Stimulated activated CD8-positive, alpha-beta memory T cell treated with anti-CD3 and anti-CD28 coated beads, Interleukin-12 subunit alpha, Interleukin-12 subunit beta, amount 100 ng/mL, for 1 hour (primary cell): ENCODE measurements at places on chromosomes 1 and 21.
A peak's percentile ranks its signal among the peaks of the same experiment; 100 is the strongest.

DNA sequence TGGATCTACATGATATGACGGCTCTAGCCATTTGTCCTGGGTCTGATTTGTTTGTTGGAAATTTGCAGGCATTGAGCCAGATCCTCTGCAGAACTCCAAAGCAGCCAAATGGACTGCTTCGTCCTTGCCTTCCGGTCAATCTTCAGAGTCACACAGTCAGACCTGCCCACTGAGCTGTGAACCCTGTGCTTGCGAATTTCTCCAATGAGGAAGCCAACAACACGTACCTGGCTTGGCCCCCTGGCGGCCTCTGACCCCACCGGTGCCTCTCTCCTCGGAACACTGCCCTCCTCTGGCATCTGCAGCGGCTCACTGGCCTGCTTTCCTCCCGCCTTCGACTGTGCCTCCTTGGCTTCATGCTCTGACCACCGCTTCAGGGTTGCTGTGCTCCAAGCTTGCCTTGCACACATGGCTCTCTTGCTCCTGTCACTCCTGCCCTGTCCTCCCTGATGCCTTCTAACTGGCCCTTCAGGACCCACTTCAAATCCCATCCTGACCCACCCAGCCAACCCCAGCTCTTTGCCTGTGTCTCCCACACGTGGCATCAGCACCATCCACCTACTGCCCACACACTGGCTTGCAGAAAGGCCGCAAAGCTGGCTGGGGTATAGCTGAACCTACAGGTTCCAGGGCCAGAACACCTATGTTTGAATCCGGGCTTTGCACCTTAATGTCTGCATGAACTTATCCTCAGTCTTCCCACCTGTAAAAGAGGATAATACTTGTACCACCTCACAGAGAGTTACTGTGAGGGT is 128.2 kb downstream of the KCNN3 start:
- no peak for DNase-seq

GRCh38 chr1:19209439-19209989 is 552 bp downstream of the UBR4 start:
- DNase-seq, result peak; percentile 11

DNA sequence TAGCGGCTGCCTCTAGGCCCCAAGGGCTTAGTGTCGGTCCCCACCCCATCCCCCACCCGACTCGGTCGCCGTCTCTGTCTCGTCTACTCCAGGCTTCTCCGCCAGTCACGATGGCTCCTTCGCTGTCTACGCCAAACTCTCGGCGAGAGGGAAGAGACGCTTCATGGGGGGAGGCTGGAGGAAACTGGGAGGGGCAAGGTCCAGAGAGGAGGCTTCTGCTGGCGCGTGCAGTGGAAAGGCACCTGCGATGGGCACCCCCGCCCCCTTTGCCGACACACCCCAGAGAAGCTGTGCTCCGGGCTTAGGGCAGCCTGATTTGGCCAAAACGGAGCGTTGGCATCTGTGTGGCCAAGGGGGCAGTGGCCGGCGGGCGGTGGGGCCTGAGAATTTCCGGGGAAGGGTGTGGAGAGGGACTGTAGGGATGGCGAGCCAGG is 1.2 kb upstream of the CSMD2 start:
- no peak for DNase-seq

DNA sequence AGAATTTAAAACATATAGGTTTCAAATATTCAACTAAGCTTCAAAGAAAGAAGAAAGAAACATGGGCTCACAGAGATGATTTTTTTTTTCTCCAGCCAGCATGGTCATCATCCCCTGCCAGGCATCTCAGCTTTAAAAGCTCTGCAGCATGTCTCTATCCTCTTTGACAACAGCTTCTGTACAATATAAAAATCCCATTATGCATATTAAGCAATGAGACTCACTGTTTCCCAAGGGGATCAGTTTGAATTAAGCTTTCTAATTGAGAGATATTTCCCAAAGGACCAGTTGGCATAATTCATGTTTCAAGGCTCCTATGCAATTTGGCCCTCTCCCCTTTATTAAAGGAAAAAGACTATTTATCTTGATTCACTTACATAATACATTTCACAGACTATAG is 220.3 kb downstream of the GRIK1 start:
- no peak for DNase-seq

DNA sequence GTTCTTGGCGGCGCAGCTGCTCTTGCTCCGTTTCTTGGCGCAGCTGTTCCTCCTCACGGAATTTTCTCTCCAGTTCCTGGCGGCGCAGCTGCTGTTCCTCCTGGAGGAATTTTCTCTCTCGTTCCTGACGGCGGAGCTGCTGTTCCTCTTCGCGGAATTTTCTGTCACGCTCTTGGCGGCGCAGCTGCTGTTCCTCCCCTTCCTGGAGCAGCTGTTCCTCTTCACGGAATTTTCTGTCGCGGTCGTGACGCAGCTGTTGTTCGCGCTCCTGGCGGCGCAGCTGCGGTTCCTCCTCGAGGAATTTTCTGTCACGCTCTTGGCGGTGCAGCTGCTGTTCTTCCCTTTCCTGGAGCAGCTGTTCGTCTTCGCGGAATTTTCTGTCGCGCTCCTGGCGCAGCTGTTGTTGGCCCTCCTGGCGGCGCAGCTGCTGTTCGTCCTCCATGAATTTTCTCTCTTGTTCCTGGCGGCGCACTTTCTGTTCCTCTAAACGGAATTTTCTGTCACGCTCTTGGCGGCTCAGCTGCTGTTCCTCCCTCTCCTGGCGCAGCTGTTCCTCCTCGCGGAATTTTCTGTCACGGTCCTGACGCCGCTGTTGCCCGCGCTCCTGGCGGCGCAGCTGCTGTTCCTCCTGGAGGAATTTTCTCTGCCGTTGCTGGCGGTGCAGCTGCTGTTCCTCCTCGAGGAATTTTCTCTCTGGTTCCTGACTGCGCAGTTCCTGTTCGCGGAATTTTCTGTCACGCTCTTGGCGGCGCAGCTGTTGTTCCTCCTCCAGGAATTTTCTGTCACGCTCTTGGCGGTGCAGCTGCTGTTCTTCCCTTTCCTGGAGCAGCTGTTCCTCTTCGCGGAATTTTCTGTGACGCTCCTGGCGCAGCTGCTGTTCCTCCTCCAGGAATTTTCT is 7.0 kb downstream of the TCHH start:
- DNase-seq, result no peak

GRCh38 chr1:98179151-98179773 is 258.4 kb upstream of the DPYD start:
- no peak for DNase-seq

- no peak for DNase-seq
These were observed 89.1 kb downstream of the MAN1C1 start for GRCh38 chr1:25705699-25706098.

DNA sequence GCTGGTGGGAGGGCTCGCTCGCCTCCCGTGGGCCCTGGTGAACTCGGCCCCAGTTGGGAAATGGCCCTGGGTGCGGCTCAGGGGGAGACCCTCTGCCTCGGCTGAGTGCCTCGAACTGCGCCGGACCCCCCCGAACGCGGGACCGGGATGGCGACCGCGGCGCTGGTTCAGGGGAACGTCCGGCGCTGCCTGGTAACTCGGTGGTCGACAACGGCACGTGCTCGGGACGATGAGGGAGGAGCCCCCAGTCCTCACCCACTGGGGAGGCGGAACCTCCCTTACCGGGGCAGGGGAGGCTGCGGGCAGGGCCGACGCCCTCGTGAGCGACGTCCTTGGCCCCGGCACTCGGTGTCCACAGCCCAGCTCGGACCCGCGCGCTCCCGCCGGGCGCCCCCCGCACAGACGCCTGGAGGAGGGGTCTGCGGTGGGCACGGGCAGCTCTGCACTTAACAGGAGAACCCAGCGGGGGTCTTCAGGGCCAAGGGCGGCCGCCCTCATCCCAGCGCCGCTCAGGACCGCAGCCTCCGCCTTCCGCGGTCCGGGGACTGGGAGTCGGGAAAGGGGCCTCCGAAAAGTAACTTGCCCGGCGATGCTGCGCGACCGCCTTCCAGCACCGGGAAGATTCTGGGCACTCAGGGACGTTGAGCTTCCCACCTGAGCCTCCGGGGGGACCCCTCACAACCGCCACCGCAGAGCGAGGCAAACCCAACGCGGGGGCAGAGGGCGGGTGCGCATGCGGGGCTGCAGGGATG is 1.7 kb downstream of the HES4 start:
- DNase-seq, result no peak

DNA sequence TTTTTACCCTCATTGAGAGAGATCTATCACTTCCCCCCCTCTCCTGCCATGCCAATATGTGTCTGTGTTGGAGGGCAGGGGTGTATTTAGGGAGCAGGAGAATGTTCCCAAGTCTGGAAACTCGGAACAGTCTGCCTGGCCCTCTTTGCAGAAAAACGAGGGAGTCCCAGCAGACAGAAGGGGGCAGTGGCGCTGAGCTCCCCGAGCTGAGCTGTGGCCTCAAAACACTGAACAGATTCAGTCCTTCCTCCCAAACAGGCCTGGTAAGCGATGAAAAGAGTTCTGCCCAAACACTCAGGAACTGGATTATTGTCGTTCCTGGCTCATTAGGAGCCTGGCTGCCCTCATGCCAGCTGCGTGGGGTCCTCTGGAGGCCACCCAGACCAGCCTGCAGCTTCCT is 981 bp downstream of the CLDN14 start:
- DNase-seq, result no peak

DNA sequence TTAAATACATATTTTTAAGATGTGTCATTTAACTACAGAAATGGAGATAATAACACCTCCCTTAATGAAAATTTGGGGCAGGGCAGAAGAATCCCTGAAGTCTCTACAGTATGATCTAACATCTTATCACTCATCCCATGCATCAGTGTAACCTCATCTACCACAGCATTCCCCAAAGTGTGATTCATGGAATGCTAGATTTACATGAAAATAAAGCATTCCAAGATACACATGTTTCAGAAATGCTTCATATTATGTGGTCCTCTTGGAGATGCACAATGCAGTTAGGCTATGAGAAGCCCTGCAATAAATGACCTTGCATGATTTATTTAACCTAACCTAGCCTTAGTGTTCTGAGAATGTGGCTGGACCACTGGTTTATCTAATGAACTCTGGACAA is 166.9 kb upstream of the SYT6 start:
- DNase-seq, result no peak
